ENCODE measurements at places on chromosomes 2 and 18. TPM values are rescaled to one million over a fixed set of nuclear protein-coding genes. Genes with fewer than 3 reads are reported as not detected.

The EPAS1 gene
- total RNA-seq, result 55.9 TPM

GRCh38 chr2:72050734-72051133 lies 96.9 kb downstream of the CYP26B1 start:
- no peak overlapping the region for H3K4me3 ChIP-seq
- no peak for DNase-seq
- no peaks in the 10 kb centered on the region for H3K36me3 ChIP-seq
- no peaks in the 10 kb centered on the region for H3K4me1 ChIP-seq
- no peaks in the 10 kb centered on the region for H3K27me3 ChIP-seq
- H3K27ac ChIP-seq, result no peak overlapping the region

DNA sequence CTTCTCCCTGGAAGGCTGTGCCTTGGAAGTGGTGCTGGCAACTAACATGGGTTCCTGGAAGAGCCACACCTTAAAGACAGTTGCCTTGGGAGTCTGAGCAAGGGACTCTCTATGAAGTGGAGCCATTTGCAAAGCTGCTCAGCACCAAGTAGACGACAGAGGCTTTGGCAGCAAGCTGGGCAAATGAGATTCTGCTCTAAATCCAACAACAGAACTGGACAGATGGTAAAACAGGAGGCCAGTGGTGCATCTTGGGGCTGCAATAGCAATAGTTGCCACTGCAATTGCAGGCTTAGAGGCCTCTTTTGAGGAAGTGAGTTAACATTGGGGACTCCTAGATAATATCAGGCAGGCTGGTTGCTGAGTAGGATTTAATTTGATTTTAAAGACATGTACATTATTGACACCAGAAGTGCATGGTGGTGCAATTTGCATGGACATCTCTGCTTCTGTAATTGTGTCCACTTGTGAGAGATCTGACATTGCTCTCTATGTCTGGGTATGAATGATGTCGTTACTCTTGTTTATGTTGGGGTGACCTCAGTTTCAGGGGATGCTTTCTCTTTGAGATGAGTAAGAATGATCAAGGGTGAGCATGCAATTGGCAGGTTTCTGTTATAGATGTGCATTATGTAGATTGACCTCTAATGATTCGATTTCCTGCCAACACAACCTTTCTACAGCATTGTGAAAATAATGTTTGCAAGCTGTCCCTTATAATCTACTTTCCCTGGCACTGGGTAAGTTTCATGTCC lies 568.3 kb upstream of the MEX3C start:
- no peaks in the 10 kb centered on the region for H3K4me1 ChIP-seq
- no peak for DNase-seq
- no peaks in the 10 kb centered on the region for H3K27me3 ChIP-seq
- no peaks in the 10 kb centered on the region for H3K36me3 ChIP-seq
- H3K27ac ChIP-seq, result no peak overlapping the region

DNA sequence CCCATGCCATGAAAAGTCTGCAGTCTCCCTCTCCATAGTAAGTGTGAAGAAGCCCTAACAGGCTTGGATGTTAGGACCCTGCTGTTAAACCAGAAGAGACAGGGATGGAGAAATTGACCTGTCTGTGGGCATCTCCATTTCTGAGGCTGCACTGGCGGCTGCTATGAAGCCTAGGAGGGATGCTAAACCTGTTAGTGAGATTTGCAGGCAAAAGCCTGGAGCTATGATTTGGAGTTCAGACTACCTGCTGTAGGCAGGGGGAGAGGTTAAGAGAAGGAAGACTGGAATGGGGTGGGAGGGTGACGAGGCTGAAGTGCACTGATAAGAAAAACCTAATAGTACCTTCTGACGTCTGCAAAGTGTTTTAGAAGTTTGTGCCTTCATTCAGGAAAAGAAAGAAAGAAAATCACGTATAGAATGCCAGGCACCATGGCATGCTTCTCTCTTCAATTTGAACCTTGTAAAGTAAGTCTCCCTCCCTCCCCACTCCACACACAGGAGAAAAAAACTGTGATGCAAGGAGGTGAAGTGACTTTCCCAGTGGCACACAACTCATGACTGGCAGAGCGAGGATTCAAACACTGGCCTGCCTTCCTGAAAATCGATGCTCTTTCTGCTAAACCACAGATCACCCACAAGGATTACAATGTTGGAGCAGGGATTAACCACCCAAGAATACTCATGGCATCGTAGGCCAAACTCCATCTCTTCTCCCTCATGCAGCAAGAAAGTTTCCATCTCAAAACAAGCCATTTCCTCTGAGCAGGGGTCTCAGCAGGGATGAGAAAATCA lies 98.5 kb upstream of the PKDCC start:
- no peaks in the 10 kb centered on the region for H3K4me1 ChIP-seq
- DNase-seq, result no peak
- H3K27me3 ChIP-seq, result peaks cover 32% of the 10 kb centered on the region

DNA sequence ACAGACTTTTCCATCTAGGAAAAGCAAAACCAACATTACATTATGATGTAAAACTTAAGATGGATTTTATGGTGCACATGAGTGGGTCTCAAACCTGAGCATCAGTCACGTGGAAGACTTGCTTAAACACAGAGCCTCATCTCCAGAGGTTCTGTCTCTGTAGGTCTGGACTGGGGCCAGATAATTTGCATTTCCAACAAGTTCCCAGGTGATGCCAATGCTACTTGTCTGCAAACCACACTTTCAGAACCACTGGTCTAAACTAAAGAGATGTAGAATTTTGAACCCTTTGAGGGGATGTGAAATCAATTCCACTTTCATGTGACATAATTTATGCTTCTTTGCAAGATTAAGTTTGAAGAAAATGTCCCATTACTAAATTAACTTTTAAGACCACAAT lies 522.8 kb downstream of the MBD2 start:
- no peak overlapping the region for H3K27ac ChIP-seq
- H3K36me3 ChIP-seq, result no peaks in the 10 kb centered on the region
- H3K4me1 ChIP-seq, result no peaks in the 10 kb centered on the region
- no peaks in the 10 kb centered on the region for H3K27me3 ChIP-seq
- H3K4me3 ChIP-seq, result no peak overlapping the region
- no peak for DNase-seq

DNA sequence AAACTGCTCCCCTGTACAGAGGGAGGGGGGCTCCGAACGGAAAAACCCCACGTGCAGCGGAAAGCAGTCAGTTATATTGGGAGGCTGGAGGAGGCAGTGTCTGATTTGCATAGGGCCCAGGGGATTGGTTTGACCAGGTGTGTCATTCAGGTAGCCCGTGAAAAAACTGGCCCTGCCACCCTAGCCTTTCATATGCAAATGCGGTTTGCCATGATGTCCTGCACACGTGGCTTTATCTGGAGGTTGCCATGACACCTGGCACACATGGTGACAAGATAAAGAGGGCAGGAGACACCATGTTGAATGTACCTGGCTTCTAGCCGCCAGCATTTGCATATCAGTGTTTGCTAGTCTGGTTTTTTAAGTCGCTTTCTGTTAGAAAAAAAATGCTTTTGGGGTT lies 20.5 kb downstream of the SLC25A52 start:
- peaks cover 2% of the 10 kb centered on the region for H3K4me1 ChIP-seq
- no peaks in the 10 kb centered on the region for H3K36me3 ChIP-seq
- no peak overlapping the region for H3K4me3 ChIP-seq

The NPAS2 gene
- total RNA-seq, result 20.4 TPM

GRCh38 chr2:11698009-11698922 lies 28.3 kb upstream of the NTSR2 start:
- peaks cover 17% of the 10 kb centered on the region for H3K4me1 ChIP-seq
- no peaks in the 10 kb centered on the region for H3K27me3 ChIP-seq
- DNase-seq, result no peak
- no peak overlapping the region for H3K4me3 ChIP-seq

The VWC2L gene
- total RNA-seq, result not detected

DNA sequence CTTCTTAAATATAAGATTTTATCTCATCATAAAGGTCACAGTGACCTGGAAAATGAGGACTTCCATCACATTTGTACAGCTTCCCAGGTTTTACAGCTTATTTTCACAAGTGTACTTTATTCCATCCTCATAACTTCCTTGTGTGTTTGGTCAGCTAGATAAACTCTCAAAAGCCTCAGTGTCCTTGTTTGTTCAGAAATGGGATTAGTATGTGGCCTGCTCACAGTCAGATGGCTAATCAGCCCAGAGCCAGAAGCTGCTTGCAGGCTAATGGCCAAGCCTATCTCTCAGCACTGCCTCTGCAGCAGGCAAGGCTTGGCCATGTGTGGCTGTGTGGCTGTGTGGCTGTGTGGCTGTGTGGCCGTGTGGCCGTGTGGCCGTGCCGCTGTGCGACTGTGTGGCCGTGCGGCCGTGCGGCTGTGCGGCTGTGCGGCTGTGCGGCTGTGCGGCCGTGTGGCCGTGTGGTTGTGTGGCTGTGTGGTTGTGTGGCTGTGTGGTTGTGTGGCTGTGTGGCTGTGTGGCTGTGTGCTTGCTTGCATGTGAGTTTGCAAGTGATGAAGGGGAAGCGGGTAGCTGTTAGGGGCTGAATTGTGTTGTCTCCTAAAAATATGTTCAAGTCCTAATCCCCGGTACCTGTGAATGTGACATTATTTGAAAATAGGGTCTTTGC lies 233.0 kb upstream of the TNP1 start:
- no peak overlapping the region for H3K4me3 ChIP-seq
- H3K36me3 ChIP-seq, result no peaks in the 10 kb centered on the region
- no peak overlapping the region for H3K27ac ChIP-seq
- no peaks in the 10 kb centered on the region for H3K27me3 ChIP-seq

The WNT10A gene
- 1.5 TPM for total RNA-seq

- peaks cover 18% of the 10 kb centered on the region for H3K36me3 ChIP-seq
- H3K27ac ChIP-seq, result peak overlapping the region; percentile 41
- H3K27me3 ChIP-seq, result no peaks in the 10 kb centered on the region
- DNase-seq, result no peak
Measured at GRCh38 chr2:96739076-96739632, 710 bp downstream of the LMAN2L start.

The LRRC30 gene
- total RNA-seq, result not detected

The CD8B gene
- total RNA-seq, result 0.47 TPM

DNA sequence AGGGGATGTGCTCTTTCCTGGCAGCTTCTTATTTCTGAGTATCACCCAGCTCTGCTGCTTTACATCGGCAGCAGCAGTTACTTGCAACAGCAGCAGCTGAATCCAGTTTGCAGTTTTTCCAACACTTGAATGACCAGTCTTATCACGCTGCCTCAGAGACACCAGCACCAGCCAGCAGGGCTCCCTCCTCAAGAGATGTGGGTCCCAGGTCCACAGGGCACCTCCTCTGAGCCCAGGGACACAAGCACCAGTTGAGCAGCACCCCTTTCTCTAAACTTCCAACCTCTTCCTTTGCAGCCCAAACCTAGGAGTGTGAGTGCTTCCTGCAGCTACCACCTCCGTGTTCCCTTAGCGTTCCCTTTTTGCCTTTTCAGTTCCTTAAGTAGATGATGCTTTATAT lies 50.4 kb upstream of the YPEL5 start:
- no peaks in the 10 kb centered on the region for H3K4me1 ChIP-seq
- peaks cover 42% of the 10 kb centered on the region for H3K27me3 ChIP-seq
- H3K36me3 ChIP-seq, result no peaks in the 10 kb centered on the region
- no peak for DNase-seq
- H3K27ac ChIP-seq, result no peak overlapping the region

- H3K27me3 ChIP-seq, result no peaks in the 10 kb centered on the region
- no peak overlapping the region for H3K4me3 ChIP-seq
- H3K4me1 ChIP-seq, result no peaks in the 10 kb centered on the region
- no peak for DNase-seq
- no peak overlapping the region for H3K27ac ChIP-seq
Measured at GRCh38 chr2:119116411-119117295, 41.9 kb downstream of the C1QL2 start.

The TUBB8B gene
- 0.57 TPM for total RNA-seq

DNA sequence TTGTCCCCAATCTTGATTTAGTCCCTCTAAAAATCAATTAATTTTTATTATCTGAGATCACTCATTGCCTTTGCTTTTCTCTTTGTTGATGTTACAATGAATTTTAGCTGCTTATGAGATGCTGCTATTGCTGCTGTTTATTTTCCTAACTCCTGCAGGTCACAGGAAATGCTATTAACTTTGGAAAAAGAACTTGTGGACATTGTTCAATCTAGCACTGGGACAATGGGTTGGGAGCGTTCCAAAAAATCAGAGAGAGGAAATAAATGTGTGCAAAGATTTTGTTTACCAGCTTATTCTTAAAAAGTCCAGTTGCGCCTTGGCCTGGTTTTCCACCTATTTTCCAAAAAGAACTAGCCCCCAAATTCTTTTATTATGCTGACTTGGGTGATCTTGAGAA lies 268.3 kb downstream of the PTH2R start:
- no peaks in the 10 kb centered on the region for H3K4me1 ChIP-seq
- no peak overlapping the region for H3K27ac ChIP-seq
- H3K27me3 ChIP-seq, result no peaks in the 10 kb centered on the region
- no peak for DNase-seq

DNA sequence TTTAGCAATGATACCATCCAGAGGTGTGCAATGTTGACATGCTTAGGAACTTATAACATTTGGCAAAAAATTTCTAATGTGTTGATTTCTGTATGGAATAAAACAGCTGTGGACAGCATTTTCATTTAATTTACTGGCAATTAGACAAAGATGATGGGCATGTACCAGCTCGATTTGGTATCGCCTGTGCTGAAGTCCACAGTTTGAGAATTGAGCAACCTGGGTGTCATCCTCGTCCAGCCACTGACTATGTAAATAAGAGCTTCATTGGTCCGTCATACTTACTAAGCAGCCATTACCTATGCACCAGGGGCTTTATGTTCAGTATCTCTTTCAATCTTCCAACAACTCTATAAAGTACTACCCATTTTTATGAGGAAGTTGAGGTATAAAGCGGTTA lies 24.6 kb upstream of the ACAA2 start:
- no peak for DNase-seq
- H3K27me3 ChIP-seq, result no peaks in the 10 kb centered on the region
- no peak overlapping the region for H3K4me3 ChIP-seq
- peaks cover 24% of the 10 kb centered on the region for H3K4me1 ChIP-seq

- H3K4me1 ChIP-seq, result no peaks in the 10 kb centered on the region
- no peak overlapping the region for H3K4me3 ChIP-seq
- DNase-seq, result no peak
- no peaks in the 10 kb centered on the region for H3K27me3 ChIP-seq
Measured at GRCh38 chr2:56053679-56054078, 130.1 kb upstream of the EFEMP1 start.

DNA sequence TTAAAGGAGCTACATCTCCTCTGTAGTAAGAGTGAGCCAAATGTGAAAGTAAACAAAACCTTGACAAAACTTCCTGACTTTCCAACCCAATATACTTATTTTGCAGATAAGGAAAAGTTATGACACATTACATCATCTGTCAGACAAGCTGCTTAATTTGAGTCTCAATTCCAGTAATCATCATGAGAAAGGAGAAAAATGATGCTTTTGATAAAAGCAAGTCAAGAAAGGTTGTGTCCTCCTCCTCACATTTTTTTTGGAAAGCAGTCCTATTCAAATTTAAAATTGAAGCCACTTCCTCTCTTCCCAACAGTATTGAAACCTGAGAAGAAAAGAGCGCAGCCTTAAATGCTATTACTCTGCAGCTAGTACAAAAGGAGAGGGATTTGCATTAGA lies 519.6 kb downstream of the LRP1B start:
- H3K27ac ChIP-seq, result no peak overlapping the region
- no peaks in the 10 kb centered on the region for H3K36me3 ChIP-seq
- H3K4me1 ChIP-seq, result no peaks in the 10 kb centered on the region
- H3K4me3 ChIP-seq, result no peak overlapping the region
- no peak for DNase-seq
- no peaks in the 10 kb centered on the region for H3K27me3 ChIP-seq

- H3K4me3 ChIP-seq, result no peak overlapping the region
- H3K27ac ChIP-seq, result no peak overlapping the region
Measured at GRCh38 chr2:9311488-9311887, 104.9 kb downstream of the ASAP2 start.

GRCh38 chr18:39713961-39714360 lies 2148.4 kb upstream of the CELF4 start:
- no peaks in the 10 kb centered on the region for H3K27me3 ChIP-seq
- no peaks in the 10 kb centered on the region for H3K36me3 ChIP-seq
- H3K27ac ChIP-seq, result no peak overlapping the region
- no peak for DNase-seq
- H3K4me1 ChIP-seq, result no peaks in the 10 kb centered on the region

All from HCT116 (cell line).